ENCODE measurements at places on chromosomes 6 and 20.
A peak's percentile ranks its signal among the peaks of the same experiment; 100 is the strongest.

- DNase-seq, result peak; percentile 74
Observed at GRCh38 chr20:35619196-35620095, 3.8 kb downstream of the SPAG4 start.

- DNase-seq, result no peak
Observed at GRCh38 chr6:105645156-105645555, 242.3 kb upstream of the PREP start.

DNA sequence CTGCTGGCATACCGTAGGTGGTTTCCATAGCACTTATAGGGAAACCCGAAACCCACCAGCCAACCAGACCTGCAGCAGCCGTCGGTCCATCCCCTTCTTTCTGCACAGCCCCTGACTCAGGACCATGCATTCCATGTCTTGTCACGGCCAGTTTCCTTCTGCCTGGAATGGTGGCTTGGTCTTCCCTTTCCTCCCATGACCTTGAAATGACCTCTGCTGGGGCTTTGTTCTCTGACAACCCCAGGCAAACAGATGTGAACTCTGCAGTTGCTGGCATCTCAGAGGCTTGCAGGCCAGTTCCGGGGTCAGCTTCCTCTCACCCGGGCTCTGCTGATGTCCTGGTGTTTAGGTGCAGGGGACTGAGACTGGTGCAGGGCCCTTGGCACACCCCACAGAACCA lies 250.8 kb downstream of the SMOC2 start:
- no peak for DNase-seq

- DNase-seq, result no peak
Observed at GRCh38 chr6:27970444-27970843, 13.4 kb downstream of the OR2B6 start.

DNA sequence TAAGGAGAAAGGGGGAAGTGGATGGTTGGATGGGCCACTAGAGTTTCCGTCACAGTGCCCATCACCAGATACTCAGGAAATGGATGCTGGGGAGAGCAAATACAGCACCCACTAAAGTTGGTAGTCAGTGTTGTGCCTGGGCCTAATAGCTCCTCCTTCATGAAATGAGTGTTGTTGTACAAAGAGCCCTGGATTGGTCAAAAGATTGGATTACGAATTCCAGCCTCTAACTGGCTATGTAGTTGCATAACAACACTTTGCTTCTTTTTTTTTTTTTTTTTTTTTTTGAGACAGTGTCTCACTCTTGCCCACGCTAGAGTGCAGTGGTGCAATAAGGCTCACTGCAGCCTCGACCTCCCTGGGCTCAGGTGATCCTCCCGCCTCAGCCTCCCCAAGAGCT lies 27.4 kb downstream of the KCNG1 start:
- no peak for DNase-seq

- DNase-seq, result no peak
Observed at GRCh38 chr6:103570431-103570830, 1289.3 kb downstream of the HACE1 start.

DNA sequence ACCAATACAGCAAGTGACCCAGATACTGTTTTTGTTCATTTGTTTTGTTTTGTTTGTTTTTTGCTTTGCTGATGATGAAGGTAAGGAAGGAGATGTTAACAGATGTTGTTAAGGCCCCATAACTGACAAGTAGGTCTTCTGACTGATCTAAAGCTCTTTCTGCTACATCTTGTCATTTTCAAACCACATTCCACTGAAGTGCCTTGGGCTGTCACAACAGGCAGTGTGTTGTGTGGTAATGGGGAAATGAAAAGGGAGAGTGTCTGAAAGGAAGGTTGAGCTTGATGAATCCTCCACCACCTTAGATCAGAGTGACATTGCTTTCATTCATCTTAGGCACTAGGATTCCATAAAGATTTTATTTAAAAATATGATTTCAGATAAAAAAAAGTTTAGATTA lies 479.4 kb upstream of the SYNCRIP start:
- DNase-seq, result no peak

GRCh38 chr6:101543796-101544195 lies 150.3 kb downstream of the GRIK2 start:
- DNase-seq, result no peak

DNA sequence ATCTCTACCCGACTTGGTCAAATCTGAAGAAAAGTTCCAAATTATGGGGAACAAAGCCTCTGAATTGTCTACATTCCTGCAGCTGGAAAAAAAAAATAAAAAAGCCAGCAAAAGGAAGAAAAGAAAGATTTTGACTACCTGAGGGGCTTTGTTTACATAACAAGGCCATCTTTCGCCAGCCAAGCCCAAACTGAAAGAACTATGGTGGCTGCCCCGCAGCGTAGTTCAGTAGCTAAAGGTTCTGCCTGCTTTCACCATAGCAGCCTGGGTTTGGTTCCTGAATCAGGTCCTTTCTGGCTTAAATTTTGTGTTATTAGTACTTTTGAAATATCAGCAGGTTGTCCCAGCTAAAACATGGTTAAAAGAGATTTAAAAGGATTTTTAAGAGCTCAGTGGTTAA lies 35.4 kb downstream of the ZNF133 start:
- no peak for DNase-seq

DNA sequence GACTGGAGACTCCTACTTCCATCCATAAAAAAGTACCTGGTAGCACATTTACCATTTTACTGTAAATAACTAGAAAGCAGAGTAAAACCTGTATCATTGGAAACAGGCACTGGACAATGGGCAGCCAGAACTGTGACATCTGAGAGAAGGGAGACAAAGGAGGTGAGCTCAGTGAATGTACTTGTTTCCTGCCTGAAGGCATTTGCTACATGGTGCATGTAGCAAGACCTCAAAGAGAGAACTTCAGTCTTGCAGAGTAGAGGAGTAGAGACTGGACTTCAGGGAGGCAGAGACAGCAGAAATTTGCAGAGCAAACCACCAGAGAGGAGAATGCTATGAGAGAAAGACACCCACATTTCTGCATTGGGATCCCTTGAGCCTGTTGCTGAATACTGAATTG lies 171.0 kb upstream of the CCN2 start:
- DNase-seq, result no peak

DNA sequence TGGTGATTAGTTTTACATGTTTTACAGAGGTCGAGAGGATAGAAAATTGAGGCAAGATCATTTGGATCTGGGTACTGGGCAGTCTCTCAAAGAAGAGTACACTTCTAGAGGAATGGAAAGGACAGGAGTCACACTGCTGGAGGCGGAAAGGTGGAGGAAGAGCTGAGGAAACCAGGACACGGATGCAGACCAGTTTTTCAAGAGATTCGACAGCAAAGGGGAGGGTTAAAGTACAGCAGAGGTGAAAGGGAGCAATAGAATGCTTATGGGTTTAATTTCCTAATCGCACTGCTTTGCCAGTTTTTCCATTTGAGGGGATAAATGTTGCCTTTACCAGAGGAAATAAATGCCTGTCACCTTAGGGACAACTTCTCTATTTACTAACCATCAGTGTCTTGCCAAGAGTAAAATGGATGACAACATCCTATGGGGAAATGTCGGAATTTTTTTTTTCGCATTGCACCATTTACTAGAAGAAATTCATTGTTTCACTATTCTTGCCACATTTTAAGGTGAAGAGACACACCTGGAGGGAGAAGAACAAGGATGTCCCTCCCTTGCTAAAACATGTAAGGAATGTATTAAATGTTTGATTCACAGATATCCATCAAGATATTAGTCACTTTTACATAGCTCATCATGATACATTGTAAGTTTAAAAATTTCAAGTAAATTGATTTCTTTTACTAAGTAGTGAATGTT lies 226.6 kb downstream of the COL12A1 start:
- no peak for DNase-seq

DNA sequence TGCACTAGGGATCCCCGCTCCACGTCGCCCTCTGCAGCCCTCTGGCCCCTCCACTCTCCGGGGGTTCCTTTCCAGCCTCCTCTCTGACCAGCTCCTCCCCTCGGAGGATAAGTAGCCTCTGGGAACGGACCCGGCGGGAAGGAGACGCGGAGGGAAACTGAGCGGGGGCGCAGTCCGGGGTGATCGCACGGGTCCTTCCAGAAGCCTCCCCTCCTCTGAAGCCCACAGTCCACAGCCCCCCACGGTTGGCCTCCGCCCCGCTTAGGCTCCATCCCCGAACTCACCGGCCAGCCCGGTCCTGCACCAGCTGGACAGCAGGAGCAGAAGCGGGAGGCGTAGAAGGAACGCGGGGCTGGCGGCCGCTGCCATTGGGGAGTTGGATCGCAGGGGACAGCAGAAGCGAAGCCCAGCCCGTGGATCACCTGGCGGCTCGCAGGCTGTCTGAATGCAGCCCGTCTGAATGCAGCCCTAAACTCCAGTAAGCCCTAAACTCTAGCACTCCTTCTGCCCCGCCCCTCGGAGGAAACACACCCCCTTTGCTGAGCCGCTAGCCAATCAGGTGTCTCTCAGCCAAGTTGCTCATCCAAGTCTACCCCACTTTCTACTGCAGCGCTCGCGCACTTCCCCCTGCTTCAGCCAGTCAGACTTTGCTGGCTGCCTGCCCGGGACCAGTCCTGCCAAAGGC lies at the start of gene RAET1G:
RAET1G (minus strand) TSS at position 480 of the 685 bp plus-strand sequence; CDS start at position 369, 111 bp downstream.
- peak; percentile 84 for DNase-seq

- no peak for DNase-seq
Observed at GRCh38 chr6:91506509-91506908, 919.6 kb upstream of the MAP3K7 start.

- DNase-seq, result no peak
Observed at GRCh38 chr6:116975600-116975999, 98.6 kb downstream of the RFX6 start.

GRCh38 chr20:36645998-36646397 lies at the start of gene SLA2:
Gene SLA2, minus strand, starts transcription at chr20:36646196. Its CDS starts 4,861 bp downstream, at chr20:36641335.
- DNase-seq, result peak; percentile 62

- DNase-seq, result no peak
Observed at GRCh38 chr20:34711813-34712430, 7.8 kb downstream of the TP53INP2 start.
